ENCODE measurements at places on chromosomes 4 and X.
A peak's percentile ranks its signal among the peaks of the same experiment; 100 is the strongest.

- DNase-seq: no peak
Observed at GRCh38 chr4:2932321-2932950, 30.8 kb downstream of the NOP14 start.

DNA sequence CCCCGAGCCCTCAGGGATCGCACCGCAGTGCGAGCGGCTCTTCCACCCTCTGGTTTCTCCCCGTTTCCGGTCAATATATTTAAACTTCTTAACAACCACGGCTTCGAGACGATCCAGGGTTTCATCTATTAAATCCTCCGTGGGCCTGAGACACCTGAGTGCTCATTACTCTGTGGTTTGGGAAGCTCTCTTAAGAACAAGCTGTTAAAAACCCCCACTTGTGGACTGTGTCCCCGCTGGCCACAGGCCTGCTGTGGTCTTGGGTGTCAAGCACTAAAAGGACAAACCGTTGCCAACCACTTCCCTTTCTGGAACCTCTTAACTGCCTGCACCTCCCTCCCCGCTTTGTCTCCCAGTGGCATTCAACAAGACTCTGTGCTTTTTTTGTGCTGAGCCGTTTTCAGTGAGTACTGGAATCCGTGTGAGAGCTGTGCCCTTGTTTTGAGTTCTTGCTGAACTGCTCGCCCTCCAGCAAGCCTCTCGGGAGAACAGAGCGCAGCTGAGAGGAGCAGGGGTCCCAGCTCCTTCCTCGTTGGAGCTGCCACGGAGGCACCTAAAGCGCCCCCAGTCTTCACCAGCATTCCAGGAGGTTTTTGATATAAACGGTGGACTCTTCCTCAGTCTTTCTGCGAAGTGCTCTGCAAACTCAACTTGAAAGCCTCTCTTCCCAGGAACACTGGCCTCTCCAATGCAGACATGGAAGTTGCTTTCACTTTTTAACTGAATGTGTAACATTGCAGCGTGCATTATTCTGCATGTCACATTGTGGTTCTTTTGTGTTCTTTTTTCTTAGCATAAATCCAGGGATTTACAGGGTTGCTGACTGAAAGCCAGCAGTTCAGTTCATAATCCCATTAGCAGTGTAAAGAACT is 691 bp upstream of the IGFBP7 start:
- DNase-seq: no peak

- DNase-seq: no peak
Observed at GRCh38 chrX:83260288-83260687, 247.8 kb upstream of the POU3F4 start.

DNA sequence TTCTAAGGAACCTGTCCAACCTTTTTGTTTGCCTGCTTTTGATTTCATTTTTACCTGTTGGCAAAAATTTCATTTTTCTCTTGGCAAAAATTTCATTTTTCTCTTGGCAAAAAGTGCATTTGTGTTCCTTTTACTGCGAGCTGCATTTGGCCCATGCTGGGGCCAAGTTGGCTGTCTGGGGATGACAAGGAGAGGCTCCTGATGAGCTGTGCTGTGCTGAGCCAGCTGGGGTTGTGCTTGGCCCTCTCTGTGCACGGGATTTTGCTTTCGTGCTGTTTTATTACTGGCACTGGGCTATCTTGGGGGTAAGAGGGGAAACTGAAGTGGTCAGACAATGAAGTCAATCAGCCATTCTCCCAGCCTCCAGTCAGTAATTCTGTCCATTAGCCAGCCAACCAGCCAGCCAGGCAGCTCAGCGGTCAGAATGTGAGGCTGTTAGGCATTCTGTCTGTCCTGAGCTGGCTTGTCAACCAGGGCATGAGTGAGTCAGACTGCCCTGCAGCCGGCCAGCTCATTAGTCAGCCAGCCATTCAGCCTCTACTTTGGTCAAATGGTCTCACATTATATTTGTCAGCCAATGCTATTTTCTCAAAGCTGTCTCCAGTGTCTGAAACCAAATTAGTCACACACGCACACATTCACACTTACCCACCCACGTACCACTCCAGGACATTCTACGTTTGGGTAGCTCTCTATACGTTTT is 56.9 kb upstream of the PRPS1 start:
- DNase-seq: no peak

DNA sequence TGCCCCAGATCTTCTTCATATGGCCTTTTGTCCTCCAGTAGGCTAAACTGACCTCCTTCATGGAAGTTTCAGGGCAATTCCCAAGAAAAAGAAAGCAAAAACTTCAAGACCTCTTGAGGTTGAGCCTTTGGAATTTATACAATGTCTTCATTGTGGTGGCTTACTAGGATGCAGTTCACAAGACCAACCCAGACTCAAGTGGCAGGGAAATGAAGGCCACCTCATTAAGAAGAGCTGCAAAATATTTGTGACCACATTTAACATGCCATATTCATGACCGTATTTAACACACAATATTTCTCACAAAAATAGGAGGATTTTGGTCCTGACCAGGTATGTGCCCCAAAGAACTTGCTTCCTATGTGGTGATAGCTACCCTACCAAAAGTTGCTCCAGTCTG is 605.5 kb upstream of the PITX2 start:
- no peak for DNase-seq

GRCh38 chr4:166290426-166290825 is 417.4 kb downstream of the TLL1 start:
- no peak for DNase-seq

GRCh38 chr4:8854931-8855330 is 16.7 kb downstream of the HMX1 start:
- no peak for DNase-seq

GRCh38 chrX:24225265-24225664 is 75.7 kb downstream of the ZFX start:
- DNase-seq: no peak

DNA sequence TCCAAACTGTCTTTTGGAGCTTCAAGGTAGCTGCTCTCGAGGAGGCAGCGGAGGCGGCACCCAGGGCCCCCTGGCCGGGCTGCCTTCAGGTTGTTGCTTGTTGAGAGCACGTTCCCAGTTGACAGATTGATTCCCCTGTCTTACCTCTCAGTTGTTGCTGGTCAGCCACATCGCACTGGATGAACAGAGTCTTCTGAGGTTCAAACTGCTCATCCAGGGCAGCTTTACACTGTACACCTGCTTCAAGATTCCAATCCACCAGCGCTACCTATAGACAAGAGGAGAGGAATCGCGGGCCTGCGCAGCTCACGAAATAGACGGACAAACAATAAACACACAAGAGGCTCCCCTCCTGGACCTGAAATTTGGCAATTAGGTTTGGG is 497 bp downstream of the HPGD start:
- peak; percentile 4 for DNase-seq

GRCh38 chrX:20313899-20314298 is 47.2 kb upstream of the RPS6KA3 start:
- no peak for DNase-seq

- peak; percentile 56 for DNase-seq
Observed at GRCh38 chr4:184473499-184474262, 669 bp downstream of the IRF2 start.

- no peak for DNase-seq
Observed at GRCh38 chrX:21741869-21742701, 15.8 kb downstream of the SMPX start.

DNA sequence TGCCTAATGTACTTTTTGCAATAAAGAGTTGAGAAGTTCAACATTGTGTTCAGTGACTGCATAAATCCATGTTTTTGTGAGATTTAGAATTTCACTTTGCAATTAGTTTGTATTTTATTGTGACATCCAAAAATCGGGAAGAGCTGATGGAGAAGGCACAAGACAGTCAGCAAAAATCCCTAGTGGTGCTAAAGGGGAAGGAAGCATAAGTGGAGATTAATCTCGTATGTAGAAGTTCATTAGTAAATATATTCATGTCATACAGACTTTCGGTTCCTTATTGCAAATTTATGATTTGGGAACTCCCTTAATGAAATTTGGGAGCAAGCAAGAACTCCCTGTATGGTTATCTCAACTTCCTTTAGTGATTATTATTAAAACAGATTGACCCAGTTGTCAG is 57.8 kb upstream of the SLC39A8 start:
- no peak for DNase-seq

DNA sequence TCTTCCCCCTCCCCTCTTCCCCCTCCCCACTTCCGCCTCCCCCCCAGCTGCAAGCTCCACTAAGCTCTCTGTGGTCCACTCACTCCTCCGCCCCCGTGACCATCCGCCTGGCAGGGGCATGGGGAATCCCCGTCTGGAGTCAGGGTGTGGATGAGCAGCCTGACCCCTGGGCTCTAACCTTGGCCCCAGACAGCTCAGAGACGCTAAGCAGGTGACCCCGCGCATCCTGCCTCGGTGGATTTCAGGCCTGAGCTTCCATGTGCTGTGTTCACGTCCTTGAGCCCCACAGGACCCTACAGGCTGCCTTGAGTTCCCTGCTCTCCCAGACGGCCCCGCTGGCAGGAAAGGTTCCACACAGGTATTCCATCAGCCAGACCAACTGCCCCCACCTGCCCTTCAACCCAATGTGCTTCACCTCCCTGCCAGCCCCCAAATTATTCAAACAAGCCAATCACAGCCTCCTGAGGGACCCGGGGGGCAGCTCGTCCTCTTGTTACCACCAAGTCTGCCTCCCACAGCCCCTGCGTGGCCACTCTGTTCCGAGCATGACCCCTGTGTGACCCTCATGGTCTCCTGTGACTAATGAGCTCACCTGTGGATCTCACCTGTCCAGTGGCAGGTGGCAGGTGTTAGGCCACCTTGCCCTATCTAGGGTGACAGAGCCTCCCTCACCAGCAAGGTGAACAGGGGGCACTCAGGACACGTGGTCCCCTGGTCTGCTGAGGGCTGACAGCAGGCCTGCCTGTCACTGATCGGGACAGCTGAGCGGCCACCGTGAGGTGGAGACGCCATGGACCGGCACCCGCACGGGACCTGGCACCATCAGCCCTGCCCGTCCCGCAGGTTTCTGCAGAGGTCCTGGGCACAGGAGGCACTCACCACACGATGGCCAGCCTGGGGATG is 73.2 kb upstream of the MXD4 start:
- no peak for DNase-seq

DNA sequence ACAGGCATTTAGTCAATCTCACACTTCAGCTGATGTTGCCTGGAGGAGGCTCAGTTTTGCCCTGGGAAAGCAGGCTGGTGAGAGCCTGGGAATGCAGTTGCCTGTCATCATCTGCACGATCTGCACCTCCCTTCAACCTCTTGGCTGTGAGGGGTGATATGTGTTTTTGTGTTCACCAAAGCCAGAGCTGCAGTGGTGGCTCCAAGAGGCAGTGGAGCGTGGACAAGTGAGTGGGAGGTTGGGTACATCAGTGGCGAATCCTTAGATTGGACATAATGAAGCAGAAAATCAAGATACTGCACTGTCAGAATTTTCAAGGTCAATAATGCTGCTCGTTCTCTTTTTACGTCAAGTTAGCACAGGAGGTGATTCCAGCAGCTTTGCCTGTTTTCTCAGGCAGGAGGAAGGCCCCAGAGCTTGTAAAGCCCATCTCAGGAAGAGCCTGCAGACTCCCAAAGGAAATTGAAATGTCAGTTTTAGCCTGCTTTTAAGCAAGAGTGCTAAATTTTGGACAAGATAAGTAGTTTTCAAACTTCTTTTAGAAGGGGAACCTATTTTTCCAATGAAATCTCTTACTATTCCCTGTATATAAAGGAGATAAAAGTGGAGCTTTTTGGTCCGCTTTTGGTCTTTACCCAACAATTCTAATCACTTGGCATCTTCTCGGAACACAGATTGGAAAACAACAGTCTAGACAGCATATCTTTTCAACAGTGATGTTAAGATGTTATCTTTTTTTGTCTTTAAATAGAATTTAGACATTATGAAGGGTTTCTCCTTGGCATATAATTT is 92.8 kb downstream of the FRAS1 start:
- DNase-seq: no peak

- DNase-seq: no peak
Observed at GRCh38 chr4:41525129-41525528, 12.8 kb upstream of the LIMCH1 start.

DNA sequence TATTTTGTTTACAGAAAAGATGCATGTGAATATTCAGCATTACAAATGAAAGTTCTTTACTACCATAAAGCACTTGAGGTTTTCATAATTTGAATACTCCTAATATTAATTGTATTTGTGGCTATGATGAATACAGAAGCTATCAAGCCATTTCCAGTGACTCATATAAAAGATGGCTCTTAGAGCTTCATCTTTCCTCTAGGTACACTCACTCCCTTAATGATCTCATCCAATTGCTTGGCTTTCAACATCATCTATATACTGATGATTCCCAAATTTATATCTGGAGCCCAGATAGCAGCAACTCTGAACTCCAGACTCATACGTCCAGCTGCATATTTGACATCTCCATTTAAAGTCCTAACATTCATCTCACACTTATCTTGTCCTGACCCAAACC is 183.4 kb upstream of the FAM241A start:
- DNase-seq: no peak

GRCh38 chr4:125280892-125281403 is 33.8 kb upstream of the FAT4 start:
- DNase-seq: no peak

- DNase-seq: no peak
Observed at GRCh38 chr4:113437129-113437528, 324.4 kb downstream of the CAMK2D start.

DNA sequence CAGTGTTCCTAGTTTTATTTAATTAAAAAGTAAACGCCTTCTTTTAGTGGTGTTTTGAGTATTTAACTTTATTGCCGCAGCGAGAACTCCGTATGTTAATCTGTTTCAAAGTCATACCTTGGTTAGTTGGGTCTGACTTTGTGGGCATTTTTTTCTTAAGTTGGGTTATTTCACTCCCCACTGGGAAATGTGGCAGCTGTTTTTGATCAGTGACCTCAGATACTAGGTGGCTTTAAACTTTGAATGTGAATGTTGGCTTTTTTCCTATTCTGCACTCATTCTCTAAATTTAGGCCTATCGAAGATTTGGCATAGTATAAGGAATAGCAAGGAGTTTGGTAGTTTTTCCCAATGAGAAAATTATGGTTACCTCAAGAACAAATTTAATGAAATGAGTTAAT is 85.9 kb downstream of the FIP1L1 start:
- no peak for DNase-seq

DNA sequence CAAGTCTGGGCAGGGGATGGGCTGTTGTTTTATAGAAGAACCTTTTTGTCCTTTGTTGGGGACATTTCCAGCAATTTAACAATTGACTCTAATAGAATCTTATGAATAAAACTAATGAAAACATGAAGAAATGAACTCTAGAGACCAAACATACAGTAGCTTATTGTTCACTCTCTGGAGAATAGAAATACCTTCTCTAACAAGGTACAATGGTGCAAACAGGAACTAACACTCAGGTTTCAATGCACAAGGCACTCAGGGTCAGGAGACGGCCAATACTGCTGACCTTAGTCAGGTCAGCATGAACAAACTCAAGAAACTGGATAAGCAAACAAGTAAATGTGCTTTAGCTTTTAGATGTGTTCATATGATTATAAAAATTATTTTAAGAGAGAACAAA is 39.6 kb upstream of the FBXW7 start:
- no peak for DNase-seq

DNA sequence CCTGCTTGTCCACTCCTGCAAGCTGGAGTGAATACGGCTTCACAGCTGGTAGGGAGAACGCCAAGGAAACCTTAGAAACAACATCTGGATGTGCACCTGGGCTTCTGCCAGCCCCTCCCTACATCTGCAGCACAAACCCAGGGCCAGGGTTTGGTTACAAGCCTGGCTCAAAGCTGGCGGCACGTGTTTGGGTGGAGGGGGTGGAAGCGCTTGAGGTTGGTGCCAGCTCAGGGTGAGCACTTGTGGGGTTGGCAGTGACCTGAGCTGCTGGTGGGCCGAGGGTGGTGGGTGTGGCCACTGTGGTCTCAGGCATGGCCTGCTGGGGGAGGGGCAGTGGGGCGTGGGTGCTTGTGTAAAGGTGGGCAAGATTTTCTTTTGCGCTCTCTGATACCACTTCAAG is 15.6 kb downstream of the ELF4 start:
- no peak for DNase-seq

Measured in stimulated activated CD4-positive, alpha-beta T cell treated with anti-CD3 and anti-CD28 coated beads, Interleukin-2, amount 100 ng/mL, for 24 hours (primary cell).